ENCODE measurements at places on chromosomes 16 and 17. TPM values are rescaled to one million over a fixed set of nuclear protein-coding genes. Genes with fewer than 3 reads are reported as not detected.

- no peak overlapping the region for H3K27ac ChIP-seq
- peaks cover 9% of the 10 kb centered on the region for H3K4me1 ChIP-seq
- no peak for DNase-seq
- H3K4me3 ChIP-seq = no peak overlapping the region
- H3K36me3 ChIP-seq = no peaks in the 10 kb centered on the region
- H3K27me3 ChIP-seq = peaks cover 10% of the 10 kb centered on the region
Observed at GRCh38 chr16:21194771-21195301, 16.5 kb downstream of the ZP2 start.

DNA sequence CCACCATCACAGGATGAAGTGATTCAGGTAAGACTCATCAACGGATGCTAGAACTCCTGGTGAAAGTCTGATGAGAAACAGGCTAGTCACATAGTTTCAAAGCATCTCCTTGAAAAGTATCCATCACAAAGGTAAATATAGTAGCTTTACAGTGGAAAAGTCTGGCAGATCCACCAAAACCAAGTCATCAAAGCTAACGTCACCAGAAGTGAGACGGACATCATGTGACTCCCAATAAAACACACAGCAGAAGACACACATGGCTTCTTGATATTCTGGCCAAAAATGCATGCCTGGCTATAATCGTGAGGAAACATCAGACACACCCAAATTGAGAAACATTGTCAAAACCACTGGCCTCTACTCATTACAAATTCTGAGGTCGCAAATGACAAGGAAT, 17.9 kb upstream of the TRPV3 start:
- H3K4me3 ChIP-seq = no peak overlapping the region
- H3K36me3 ChIP-seq = peaks cover 9% of the 10 kb centered on the region
- H3K27ac ChIP-seq = no peak overlapping the region
- no peaks in the 10 kb centered on the region for H3K4me1 ChIP-seq

DNA sequence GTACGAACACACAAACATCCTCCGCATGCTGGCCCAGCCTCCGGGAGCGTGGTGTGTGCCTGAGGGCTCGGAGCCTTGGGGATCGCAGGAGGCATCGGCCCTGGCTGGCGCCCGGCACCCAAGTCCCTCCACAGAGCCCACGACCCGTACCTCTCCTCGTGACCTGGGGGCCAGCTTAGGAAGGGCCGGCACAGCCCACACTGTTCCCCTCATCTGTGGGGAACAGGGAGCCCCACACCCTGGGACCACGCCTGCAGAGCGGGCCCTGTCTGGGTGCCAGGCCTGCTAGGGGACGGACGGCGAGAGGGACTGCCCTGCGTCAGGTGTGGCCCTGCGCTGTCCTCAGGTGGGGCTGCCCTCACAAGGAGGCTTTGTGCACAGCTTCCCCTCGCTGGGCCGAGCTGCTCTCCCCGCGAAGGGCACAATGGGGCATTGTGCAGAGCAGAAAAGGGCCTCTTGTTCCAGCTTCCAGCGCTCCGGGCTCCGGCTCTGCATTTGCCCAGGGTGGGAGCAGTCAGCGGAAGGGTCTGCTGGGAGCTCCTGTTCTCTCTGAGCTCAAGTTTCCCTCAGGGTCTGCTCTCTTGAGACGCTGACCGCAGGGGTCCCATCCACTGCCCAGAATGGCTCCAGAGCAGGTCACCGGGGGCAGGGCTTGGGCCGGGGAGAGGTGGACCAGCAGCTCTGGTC, 1.7 kb upstream of the LMF1 start:
- peaks cover 6% of the 10 kb centered on the region for H3K36me3 ChIP-seq
- no peak overlapping the region for H3K27ac ChIP-seq
- DNase-seq = no peak
- H3K4me1 ChIP-seq = peaks cover 8% of the 10 kb centered on the region
- peaks cover 9% of the 10 kb centered on the region for H3K27me3 ChIP-seq

DNA sequence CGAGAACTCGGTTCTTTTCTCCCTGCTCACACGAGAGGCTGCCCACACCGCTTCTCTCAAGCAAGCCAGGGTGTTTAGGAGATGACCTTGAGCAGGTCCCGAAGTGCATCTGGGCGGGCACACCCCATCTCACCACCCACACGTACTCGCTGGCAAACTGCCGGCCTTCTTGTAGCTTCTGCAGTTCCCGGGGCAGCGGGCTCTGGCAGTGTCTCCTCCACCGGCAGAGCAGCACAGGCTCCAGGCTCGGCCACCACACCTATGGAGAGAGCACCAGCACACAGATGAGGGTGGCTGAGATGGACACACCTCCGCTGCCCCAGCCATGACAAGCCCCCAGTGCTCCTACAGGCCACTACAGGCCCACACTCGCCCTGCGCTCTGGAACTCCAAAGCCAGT, 23.5 kb downstream of the ZNF276 start:
- H3K36me3 ChIP-seq = peaks cover 29% of the 10 kb centered on the region
- H3K27me3 ChIP-seq = no peaks in the 10 kb centered on the region
- no peak overlapping the region for H3K27ac ChIP-seq
- H3K4me3 ChIP-seq = no peak overlapping the region
- no peak for DNase-seq

DNA sequence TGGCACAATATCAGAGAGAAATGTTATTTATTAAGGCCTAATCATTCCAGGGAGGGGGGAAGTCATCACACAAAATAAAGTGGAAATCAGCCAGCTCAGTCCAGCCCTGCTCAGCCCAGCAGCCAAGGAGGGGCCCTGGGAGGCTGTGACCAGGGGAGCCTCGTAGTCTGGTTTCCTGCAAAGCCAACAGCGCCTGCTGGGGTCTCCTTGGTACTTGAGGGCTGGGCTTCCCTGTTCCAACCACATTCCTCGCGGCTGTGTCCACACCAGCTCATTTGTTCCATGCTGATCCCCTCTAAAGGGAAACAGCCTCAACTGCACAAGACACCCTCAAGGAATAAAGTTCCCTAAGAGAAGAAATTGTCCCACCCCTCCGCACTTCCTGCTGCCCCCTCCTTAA, 154.0 kb downstream of the TMEM132E start:
- no peaks in the 10 kb centered on the region for H3K36me3 ChIP-seq
- H3K4me3 ChIP-seq = no peak overlapping the region
- no peak for DNase-seq
- H3K4me1 ChIP-seq = no peaks in the 10 kb centered on the region

DNA sequence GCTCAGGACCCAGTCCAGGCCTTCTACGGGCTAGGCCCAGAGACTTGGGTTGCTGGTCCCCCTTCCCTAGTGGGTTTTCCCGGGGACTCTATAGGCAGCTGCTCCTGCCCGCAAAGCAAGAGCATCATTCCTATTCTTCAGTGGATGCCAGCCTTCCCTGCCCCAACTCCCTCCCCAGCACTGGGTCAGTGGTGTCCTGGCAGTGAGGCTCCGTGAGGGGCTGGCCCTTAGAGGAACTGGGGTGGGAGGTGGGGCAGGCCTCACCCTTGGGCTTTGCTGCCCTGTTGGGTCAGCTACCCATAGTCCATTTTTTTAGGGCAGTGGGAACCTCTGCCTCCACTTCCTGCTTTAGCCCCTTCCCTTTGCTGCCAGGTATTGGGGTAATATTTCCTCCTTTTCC, 7.9 kb upstream of the PLEKHG4 start:
- no peak for DNase-seq
- H3K4me3 ChIP-seq = no peak overlapping the region
- H3K36me3 ChIP-seq = peaks cover 5% of the 10 kb centered on the region
- no peak overlapping the region for H3K27ac ChIP-seq
- H3K27me3 ChIP-seq = no peaks in the 10 kb centered on the region

CSH2 gene
- not detected for total RNA-seq

DNA sequence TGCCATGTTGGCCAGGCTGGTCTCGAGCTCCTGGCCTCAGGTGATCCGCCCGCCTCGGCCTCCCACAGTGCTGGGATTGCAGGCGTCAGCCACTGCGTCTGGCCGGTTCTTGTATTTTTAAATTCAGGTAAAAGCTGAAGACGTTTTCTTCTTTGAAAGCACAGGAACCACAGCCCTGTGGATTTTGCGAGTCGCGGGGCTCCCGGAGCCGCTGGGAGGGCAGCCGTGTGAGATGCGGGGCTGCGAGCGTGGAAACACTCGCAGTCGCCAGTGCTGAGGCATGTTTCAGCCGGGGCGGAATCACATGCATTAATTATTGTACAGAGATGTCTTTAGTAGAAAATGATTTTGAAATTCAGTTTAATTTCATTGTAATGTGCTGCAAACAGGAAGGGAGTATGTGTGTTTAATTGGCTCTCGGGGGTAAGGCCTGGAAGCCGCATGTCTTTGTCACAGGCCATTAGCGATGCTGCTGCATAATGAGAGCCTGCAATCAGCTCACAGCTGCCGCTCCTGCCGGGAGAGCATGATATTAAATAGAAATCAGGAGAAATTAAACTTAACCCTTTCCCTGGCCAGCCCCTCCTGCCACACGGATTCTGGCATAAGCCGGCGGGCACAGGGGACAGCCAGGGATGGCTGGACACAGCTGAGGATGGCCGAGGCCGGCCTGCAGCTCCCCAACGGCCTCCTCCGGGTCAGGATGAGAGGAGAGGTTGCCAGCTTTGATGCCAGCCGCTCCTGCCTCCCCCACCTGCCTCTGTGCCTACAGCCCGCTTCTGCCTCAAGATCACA, 35.4 kb upstream of the CDH15 start:
- H3K27me3 ChIP-seq = no peaks in the 10 kb centered on the region
- peaks cover 12% of the 10 kb centered on the region for H3K36me3 ChIP-seq
- no peak overlapping the region for H3K27ac ChIP-seq

DNA sequence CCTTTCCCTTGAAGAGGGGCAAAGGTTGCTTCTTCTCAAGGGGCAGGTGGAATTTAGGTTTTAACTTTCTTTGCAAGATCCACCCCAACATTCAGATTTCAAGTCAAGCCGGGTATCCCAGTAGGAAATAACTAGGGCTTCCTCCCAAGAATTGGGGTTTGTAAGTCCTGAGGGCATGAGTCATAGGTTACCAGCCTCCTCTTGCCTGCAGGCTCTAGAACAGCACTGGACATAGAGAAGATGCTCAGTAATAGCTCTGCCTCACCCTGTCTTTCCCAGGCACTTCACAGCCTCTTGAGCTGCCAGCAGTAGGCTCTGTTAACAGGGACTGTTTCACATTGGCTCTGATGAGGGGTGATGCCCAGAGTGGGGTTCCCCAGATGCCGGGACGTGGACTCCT, 35.8 kb upstream of the ZFP90 start:
- no peaks in the 10 kb centered on the region for H3K36me3 ChIP-seq
- no peaks in the 10 kb centered on the region for H3K4me1 ChIP-seq
- H3K27me3 ChIP-seq = peaks cover 27% of the 10 kb centered on the region
- H3K4me3 ChIP-seq = no peak overlapping the region
- H3K27ac ChIP-seq = no peak overlapping the region
